ENCODE measurements at places on chromosomes 2 and 18.

GRCh38 chr18:8357320-8357719 lies 251.9 kb upstream of the RAB12 start:
- DNase-seq, result no peak

DNA sequence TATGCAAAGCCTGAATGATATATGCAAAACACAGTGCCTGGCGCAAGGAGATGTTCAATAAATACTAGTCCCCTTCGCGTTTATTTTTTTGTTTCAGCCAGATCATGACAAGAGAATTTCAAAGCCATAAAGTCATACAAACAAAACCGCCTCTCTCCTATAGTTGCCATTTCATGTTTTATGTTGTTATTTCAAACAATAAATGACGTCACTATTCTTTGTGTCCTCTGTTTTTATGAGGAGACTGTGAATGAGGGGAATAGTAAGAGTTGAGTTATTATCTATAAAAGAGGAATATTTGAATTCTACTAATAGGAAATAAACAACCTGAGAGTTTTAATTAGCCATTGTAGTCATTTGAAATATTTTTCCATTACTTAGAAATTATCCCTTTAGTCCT lies 464.5 kb downstream of the THSD7B start:
- DNase-seq, result no peak

GRCh38 chr2:215290980-215291599 lies 20.8 kb upstream of the ATIC start:
- DNase-seq, result no peak

- DNase-seq, result no peak
Measured at GRCh38 chr2:241853651-241854341, 4.9 kb downstream of the PDCD1 start.

DNA sequence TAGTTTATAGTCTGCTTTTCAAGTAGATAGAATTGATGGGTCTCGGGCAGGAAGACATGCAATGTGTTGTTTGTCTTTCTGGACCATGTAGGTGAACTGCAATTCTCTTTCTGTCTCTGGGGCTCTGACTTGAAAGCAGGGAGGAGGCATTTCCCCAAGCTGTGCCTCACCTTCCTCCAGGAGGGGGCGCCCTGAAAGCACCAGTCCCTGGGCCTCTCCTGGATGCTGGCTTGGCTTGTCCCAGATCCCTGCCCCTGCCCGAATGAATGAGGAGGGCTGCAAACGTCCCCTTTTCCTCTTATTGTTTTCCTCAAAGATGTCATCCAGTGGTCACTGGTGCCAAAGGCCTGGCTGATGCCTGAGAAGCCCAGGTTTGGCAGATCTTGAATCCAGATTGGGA lies 270.6 kb downstream of the CELF4 start:
- DNase-seq, result no peak

DNA sequence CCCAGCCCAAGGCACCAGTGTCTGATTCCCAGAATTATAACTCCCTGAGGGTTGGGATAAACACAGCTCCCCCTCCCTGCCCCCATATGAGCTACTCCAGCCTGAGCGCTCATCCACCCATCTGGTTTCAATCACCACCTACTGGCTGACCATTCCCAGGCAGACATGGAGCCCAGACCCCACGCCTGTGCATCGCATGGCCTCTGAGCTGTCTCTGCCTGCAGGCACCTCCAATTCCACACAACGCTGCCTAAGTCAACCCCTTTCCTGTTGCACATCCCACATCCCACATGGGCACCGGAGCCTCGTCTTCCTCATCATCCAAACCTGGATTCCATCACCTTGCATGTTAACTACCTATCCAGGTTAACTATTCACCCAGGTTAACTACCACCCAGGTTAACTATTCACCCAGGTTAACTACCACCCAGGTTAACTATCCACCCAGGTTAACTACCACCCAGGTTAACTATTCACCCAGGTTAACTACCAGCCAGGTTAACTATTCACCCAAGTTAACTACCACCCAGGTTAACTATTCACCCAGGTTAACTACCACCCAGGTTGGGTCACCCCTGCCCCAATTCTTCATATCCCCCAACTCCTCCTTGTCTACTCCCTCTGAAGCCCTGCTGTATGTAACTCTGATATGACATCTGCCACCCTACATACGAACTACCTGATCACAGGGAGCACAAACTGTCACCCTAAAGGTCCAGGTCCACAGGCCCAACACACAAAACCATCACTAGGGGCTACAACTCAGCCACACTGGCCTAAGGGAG lies 47.8 kb downstream of the TEX51 start:
- DNase-seq, result no peak

- DNase-seq, result no peak
Measured at GRCh38 chr2:107036293-107036692, 150.3 kb upstream of the ST6GAL2 start.

GRCh38 chr2:65491381-65491905 lies 59.0 kb upstream of the SPRED2 start:
- DNase-seq, result no peak

GRCh38 chr2:168426861-168427260 lies 29.2 kb upstream of the CERS6 start:
- DNase-seq, result no peak

DNA sequence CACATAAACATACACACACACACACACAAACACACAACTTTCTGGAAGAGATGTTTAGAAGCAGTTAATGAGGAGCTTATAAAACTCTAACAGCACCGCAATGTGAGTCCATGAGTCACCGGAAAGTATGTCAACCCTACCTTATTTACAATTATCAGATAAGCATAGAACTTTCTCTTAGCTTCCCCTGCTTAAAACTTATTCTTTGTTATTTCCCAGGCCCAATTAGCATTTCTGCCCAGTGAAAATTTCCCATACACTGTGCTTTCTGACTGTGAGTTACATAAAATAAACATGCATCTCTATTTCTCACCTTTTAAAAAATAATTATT lies 737.6 kb downstream of the LRP1B start:
- DNase-seq, result no peak

- no peak for DNase-seq
Measured at GRCh38 chr18:70931942-70932814, 643.3 kb downstream of the SOCS6 start.

DNA sequence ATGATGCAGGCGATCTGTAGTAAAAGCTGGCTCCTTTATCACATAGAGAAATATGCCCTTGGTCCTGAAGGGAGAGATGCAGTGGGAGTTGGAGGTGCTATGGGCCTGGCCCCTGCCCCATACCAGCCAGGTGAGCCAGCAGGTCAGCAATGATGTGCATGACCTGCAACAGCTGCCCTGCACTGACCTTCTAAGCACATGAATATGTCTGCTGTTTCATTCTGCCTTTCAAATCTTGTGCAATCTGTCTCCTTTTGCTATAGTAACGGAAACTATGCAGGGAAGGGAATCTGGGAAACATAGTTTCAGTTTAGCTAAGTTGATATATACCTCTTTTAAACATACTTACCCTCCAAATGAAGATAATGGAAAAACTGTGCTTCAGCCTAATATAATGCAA lies 235.2 kb downstream of the TDRD15 start:
- no peak for DNase-seq

DNA sequence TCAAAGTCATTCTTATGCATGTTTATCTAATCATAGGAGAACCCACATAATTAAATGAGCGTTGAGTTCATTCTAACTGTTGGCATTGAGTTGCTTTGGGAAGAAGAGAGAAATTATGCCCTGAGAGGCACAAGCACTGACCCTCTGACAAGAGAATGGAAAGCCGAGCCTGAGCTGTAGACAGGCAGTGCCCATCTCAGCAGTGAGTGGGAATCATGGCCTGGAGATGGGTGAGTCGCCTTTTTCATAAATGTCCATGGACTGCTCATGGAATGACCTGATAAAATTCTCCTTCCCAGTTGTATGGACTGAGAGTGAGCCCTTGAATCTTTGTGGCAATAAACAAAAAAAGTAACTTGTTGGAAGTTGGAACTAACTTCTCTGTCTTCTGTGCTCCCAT lies 21.4 kb upstream of the MYO3B start:
- DNase-seq, result no peak

GRCh38 chr2:25178976-25179375 lies 10.6 kb upstream of the POMC start:
- DNase-seq, result no peak

- DNase-seq, result no peak
Measured at GRCh38 chr2:55109219-55109891, 59.1 kb upstream of the RTN4 start.

- no peak for DNase-seq
Measured at GRCh38 chr2:9973690-9974089, 22.2 kb downstream of the GRHL1 start.

DNA sequence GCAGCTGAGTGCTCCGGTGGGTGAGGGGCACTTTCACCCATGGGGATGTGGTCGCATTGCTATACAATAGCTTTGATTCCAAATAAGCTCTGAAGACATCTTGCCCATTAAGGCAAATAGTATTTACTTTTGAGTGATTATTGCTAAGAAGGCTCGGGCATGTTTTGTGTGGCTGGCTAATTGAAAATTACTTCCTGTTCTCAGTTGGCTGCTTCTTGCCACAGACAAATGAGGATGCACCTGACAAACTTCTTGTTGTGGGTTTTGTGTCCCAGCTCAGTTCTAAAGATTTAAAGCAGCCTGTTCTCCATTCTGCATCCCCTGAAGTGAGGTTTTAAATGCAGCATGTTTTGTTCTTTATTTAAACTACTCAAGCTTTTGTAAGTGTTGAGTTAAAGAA lies 88.3 kb downstream of the KCNS3 start:
- DNase-seq, result no peak

- DNase-seq, result no peak
Measured at GRCh38 chr2:43005245-43005974, 213.0 kb upstream of the HAAO start.

- DNase-seq, result no peak
Measured at GRCh38 chr2:119650846-119651370, 28.1 kb upstream of the TMEM177 start.

GRCh38 chr2:44155666-44156446 lies 12.8 kb upstream of the PPM1B start:
- DNase-seq, result no peak

DNA sequence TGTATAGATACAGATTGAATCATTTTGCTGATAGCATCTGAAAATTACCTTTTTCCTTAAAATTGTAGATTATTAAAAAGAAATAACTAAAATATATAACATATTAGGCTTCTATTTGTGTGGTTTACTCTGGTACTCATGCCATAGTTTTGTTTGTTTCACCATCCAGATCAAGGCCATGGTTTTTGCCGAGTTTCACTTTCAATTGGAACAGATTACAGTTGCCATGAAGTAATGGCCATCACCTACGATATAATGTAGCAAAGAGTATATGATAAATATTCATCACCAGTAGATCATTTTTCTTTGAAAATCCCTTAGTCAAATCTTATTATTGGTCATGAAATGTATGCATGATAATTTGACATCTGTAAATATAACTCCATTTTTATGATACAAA lies 11.9 kb upstream of the DNAH7 start:
- no peak for DNase-seq

GRCh38 chr2:219247678-219248642 lies 2.7 kb downstream of the STK16 start:
- peak; percentile 64 for DNase-seq

GRCh38 chr2:212991120-212991519 lies 160.3 kb downstream of the IKZF2 start:
- no peak for DNase-seq

DNA sequence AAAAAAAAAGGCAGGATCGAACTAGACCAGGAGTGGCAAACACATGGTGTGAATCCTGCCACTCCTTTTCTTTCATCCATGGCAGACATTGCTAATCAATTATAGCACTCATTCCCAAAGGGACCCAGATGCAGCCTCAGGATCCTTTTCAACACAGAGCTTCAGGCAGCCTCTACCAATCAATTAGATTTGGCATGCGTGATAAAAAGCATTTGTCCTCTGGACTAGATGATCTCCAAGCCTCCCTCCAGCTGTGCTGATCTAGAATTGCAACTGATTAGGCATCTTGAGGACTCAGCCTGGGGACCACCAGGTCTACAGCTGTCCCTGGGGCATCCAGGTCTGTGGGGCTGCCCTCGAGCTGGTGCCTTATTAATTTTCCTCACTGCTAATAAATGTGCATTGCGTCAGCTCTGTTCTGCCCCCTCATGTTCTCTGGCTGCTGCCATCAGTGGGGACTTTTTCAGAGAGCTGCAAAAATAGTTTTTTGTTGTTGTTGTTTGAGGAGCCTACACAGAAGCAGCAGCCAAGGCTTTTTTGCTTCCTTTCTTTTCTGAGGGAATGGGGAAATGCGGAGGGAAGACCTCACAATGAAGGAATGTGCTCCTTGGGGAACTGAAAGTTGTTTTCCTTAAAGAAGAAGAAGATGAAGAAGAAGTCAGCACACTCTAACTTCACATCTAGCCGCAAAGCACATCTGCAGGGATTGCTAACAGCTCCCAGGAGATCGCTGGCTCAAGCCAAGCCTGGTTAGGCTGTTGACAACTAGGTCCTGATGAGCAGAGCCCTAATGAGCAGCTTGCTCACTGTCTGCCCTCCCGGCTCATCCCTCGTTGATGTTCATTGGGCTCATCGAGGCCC lies 8.8 kb upstream of the ATOH8 start:
- no peak for DNase-seq

GRCh38 chr2:209074711-209075110 lies 349.1 kb upstream of the MAP2 start:
- DNase-seq, result no peak

GRCh38 chr2:236731767-236732580 lies 162.3 kb downstream of the ACKR3 start:
- no peak for DNase-seq

- no peak for DNase-seq
Measured at GRCh38 chr2:112730216-112730615, 9.4 kb downstream of the NT5DC4 start.

GRCh38 chr2:207868855-207869596 lies 99.3 kb upstream of the FZD5 start:
- no peak for DNase-seq

DNA sequence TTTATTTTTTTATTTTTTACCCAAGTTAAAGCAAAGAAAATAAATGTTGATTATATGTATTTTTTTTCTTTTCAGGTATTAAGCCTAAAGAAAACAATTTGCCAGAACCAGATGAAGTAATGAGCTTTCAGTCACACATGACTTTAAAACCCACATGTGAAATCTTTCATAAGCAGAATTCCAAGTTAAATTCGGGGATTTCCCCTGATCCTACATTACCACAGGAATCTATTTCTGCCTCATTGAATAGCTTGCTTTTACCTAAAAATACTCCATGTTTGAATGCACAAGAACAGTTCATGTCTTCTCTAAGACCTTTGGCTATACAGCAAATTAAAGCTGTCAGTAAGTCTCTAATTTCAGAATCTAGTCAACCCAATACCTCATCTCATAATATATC lies 26.6 kb downstream of the GEN1 start:
- no peak for DNase-seq

DNA sequence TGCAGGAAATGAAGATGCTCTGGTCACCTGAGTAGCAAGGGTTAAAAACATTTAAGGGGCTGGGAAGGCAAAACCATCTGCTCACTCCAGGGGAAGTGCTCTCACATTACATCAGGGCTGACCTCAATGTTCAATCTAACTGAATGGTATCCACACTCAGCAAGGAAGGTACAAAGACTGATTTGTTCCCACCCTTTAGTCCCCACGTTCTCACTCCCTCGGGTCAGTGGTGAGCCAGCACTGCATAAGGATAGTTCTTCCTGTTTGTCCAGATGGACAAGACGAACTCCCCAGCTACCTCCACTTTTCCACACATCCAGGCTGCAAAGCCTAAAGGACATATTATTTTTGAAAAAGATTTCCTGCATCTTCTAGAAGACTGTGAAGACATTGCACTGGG lies 126.6 kb upstream of the SLC14A2 start:
- no peak for DNase-seq

GRCh38 chr2:31275976-31276375 lies 42.0 kb downstream of the EHD3 start:
- DNase-seq, result no peak

GRCh38 chr2:109380502-109381326 lies 233.1 kb downstream of the SEPTIN10 start:
- DNase-seq, result no peak

Measured in stimulated activated CD8-positive, alpha-beta memory T cell treated with anti-CD3 and anti-CD28 coated beads, Interleukin-4, amount 100 ng/mL, for 4 hours (primary cell).